Osteocyte (in vitro differentiated cells): ENCODE measurements at places on chromosomes 3 and 15. TPM values are rescaled to one million over a fixed set of nuclear protein-coding genes. Genes with fewer than 3 reads are reported as not detected.

GRCh38 chr15:60121845-60122244, 117.7 kb downstream of the FOXB1 start:
- no peak overlapping the region for H3K4me3 ChIP-seq
- no peaks in the 10 kb centered on the region for H3K4me1 ChIP-seq
- no peak for DNase-seq
- no peaks in the 10 kb centered on the region for H3K36me3 ChIP-seq

GRCh38 chr15:71752604-71753289, 57.6 kb upstream of the NR2E3 start:
- peaks cover 17% of the 10 kb centered on the region for H3K4me1 ChIP-seq
- H3K36me3 ChIP-seq: no peaks in the 10 kb centered on the region

GRCh38 chr3:151421938-151422337, 37.4 kb upstream of the P2RY12 start:
- peaks cover 4% of the 10 kb centered on the region for H3K4me1 ChIP-seq
- H3K27me3 ChIP-seq: no peaks in the 10 kb centered on the region
- no peak overlapping the region for H3K4me3 ChIP-seq
- no peaks in the 10 kb centered on the region for H3K36me3 ChIP-seq
- no peak overlapping the region for H3K27ac ChIP-seq

- peaks cover 19% of the 10 kb centered on the region for H3K36me3 ChIP-seq
- no peaks in the 10 kb centered on the region for H3K27me3 ChIP-seq
- peaks cover 71% of the 10 kb centered on the region for H3K4me1 ChIP-seq
- H3K27ac ChIP-seq: peak overlapping the region; percentile 84
- H3K4me3 ChIP-seq: peak overlapping the region; percentile 99
- no peak for DNase-seq
Observed at GRCh38 chr3:111864821-111865656, 6.0 kb downstream of the PHLDB2 start.

- no peaks in the 10 kb centered on the region for H3K36me3 ChIP-seq
- no peak overlapping the region for H3K27ac ChIP-seq
- no peak overlapping the region for H3K4me3 ChIP-seq
- H3K27me3 ChIP-seq: no peaks in the 10 kb centered on the region
- DNase-seq: no peak
Observed at GRCh38 chr3:50651445-50651844, 23.3 kb upstream of the DOCK3 start.

DNA sequence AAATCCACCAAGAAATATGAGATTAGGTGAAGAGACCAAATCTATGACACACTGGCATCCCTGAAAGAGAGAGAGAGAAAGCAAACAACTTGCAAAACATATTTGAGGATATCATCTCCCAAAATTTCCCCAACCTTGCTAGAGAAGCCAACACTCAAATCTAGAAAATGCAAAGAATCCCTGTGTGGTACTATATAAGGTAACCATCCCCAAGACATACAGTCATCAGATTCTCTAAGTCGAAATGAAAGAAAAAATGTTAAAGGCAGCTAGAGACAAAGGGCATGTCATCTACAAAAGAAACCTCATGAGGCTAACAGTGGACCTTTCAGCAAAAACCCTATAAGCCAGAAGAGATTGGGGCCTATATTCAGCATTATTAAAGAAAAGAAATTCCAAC, 622.1 kb upstream of the LMCD1 start:
- no peaks in the 10 kb centered on the region for H3K4me1 ChIP-seq
- no peaks in the 10 kb centered on the region for H3K36me3 ChIP-seq
- H3K4me3 ChIP-seq: no peak overlapping the region
- no peak for DNase-seq
- no peak overlapping the region for H3K27ac ChIP-seq

DNA sequence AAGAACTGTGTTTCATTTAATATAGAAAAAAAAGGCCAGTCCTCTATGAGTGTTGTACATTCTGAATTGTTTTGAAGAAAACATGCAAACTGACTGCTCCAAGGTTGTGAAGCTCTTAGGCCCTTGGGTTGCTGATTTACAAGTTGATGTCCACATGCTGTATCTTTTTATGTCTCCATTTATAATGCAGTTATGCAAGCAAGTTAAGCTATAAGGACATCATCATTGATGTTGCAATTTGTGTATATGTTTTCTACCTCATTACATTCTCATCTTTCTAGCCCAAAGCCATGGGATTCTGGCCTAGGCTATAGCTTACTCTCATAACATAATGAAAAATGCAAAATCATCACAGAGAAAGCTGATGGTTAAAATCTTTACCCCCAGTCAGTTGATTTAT, 245.7 kb upstream of the AGTR1 start:
- no peak for DNase-seq
- no peak overlapping the region for H3K4me3 ChIP-seq
- H3K36me3 ChIP-seq: no peaks in the 10 kb centered on the region
- H3K4me1 ChIP-seq: peaks cover 1% of the 10 kb centered on the region
- no peaks in the 10 kb centered on the region for H3K27me3 ChIP-seq
- no peak overlapping the region for H3K27ac ChIP-seq

DNA sequence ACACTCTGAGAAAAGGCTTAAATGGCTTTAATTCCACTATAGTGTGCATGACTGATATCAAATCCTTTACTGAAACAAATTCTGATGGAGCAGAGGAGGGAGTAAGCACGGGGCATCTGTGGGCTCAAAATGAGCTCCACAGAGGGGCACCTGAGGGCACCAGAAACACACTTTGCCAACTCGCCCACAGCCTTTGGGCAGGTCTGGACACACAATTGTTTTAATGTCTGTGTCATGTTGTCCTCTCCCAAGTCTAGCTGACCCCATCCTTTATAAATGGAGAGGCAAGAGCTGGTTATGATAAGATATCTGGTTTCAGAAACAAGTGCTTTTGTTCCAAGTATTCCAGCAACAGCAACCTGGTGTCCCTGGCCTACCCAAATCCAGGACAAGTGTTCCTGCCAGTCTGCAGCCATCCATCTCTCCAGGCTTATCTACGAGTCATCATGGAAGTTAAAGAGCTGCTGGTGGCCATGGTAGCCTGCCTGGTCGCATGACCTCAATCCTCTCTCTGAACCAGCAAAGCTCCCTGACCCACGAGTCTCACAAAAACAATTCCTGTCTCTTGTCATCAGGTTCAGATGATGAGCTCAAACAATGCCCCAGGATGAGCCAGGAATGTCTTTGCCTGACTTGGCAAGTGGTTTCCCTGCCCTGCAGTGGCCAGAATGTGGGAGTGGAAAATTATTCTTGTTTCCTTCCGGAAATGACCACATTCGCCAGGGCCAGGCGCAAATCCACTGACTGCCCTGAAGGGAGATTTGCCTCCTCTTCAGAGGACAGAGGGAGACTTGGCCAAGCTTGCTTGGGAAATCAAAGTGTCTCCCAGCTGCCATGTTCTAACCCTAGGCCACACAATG, 64.4 kb upstream of the TPM1 start:
- peaks cover 37% of the 10 kb centered on the region for H3K4me1 ChIP-seq
- H3K27ac ChIP-seq: peak overlapping the region; percentile 88
- DNase-seq: no peak
- H3K4me3 ChIP-seq: no peak overlapping the region
- no peaks in the 10 kb centered on the region for H3K36me3 ChIP-seq

DNA sequence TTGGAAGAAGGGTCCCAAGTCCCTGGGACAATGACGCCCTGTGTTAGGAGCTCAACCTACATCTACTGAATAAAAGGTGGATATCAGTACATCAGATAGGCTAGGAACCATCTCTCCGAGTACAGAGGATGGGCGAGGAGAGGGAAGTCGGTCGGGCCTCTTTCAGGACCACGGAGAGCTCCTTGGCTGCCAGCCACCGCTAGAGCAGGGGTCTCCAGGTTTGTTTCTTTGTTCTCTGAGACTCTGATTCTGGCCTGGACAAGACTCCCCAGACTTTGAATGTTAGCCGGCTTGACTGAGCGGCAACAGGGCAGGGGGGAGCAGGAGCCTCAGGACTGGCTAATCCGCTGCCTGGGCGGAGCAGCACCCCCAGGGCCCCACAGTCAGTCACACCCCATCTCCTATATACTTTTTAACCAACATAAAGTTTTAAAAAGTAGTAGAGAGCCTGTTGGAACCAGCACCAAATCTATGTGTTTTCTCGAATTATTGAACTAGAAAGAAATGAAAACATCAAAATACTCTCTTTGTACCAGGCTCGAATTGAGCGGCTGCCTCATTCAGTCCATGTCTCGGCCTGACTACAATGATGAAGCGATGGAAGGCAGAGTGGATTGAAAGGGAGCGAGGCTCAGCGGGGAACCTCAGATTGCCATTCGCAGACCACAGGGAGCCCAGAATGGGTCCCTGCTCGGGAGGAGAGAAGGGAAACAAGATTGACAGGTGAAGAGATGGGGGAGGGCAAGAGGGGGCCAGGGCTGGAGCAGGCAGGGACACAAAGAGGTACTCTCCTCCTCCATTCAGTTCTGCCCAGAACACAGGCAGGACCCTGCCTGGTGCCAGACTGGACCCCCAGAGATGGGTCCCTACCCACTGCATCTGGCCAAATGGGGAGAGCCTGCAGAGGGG, 131.6 kb downstream of the TPRA1 start:
- peaks cover 36% of the 10 kb centered on the region for H3K27me3 ChIP-seq
- H3K27ac ChIP-seq: no peak overlapping the region
- no peak for DNase-seq

DNA sequence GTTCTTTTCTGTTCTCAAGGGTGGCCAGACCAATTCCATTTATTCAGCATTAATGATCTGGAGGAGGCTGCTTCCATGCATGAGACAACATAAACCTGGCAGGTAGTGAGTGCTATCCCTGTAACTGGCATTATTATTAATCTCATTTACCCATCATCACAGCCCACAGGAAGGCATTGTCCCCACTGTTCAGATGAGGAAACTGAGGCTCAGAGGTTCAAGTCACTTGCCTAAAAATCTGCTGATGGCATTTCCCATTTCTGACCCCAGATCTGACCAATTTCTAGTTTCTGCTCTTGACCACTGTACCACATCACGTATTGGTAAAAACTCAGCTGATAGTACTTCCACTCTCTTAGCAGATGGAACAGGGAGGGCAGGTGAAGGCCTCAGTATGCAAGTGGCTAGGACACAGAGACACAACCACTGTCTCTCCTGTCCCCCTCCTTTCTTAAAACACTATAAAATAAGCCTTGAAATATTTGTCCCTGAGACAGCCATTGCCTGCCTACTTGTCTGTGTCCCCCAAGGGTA, 36.1 kb downstream of the TRANK1 start:
- H3K4me3 ChIP-seq: peak overlapping the region; percentile 67
- no peaks in the 10 kb centered on the region for H3K27me3 ChIP-seq
- peaks cover 23% of the 10 kb centered on the region for H3K4me1 ChIP-seq
- no peaks in the 10 kb centered on the region for H3K36me3 ChIP-seq
- DNase-seq: peak; percentile 27
- peak overlapping the region; percentile 96 for H3K27ac ChIP-seq

DNA sequence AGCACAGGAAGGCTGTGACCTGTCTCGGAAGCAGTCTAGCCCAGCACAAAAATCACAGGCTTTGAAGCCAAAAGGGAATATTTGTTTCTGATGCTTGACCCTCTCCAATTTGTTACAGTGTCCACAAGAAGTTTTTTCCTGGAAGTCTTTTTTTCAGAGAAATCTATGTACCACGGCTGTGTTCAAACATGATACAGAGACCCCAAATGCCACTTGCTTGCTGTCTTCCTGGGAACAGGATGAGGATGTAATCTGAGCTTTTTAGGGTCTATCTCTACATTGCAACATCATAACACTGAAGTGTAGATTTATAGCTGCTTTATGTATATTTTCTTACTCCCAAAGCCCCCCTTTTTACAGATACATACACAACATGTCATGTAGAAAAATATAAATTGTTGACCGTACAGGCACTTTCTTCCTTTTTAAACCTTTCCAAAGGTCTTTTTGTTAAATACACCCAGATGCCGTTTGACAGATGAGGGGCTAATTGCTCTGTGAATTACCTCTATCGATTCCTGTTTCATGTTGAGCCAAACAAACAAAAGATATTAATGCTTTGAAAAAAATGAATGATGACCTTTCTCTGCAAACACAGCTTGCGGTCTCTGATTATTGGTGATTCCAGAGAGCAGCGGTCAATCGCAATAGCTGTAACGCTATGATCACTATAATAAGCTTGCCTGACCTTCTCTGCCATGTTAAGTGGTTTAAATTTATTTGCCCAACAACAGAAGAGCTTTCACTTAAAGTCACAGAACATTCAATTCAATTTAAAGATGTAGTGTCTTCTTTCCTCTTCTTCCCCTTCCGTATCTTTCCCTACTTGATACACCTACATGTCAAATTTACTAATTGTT, 875.9 kb upstream of the NR2F2 start:
- H3K27ac ChIP-seq: peak overlapping the region; percentile 52
- peaks cover 45% of the 10 kb centered on the region for H3K4me1 ChIP-seq
- no peaks in the 10 kb centered on the region for H3K36me3 ChIP-seq

GRCh38 chr3:17407576-17407975, 334.9 kb downstream of the TBC1D5 start:
- H3K36me3 ChIP-seq: peaks cover 9% of the 10 kb centered on the region
- no peak for DNase-seq
- no peak overlapping the region for H3K4me3 ChIP-seq
- H3K27ac ChIP-seq: no peak overlapping the region
- no peaks in the 10 kb centered on the region for H3K4me1 ChIP-seq

GRCh38 chr3:28677581-28677980, 329.0 kb upstream of the AZI2 start:
- H3K27me3 ChIP-seq: peaks cover 19% of the 10 kb centered on the region
- no peak for DNase-seq
- H3K4me3 ChIP-seq: no peak overlapping the region
- no peaks in the 10 kb centered on the region for H3K4me1 ChIP-seq

GRCh38 chr15:63729115-63729884, 104.4 kb downstream of the HERC1 start:
- no peak overlapping the region for H3K27ac ChIP-seq
- H3K4me1 ChIP-seq: peaks cover 2% of the 10 kb centered on the region
- H3K36me3 ChIP-seq: peaks cover 63% of the 10 kb centered on the region
- no peak for DNase-seq
- no peaks in the 10 kb centered on the region for H3K27me3 ChIP-seq
- no peak overlapping the region for H3K4me3 ChIP-seq

DNA sequence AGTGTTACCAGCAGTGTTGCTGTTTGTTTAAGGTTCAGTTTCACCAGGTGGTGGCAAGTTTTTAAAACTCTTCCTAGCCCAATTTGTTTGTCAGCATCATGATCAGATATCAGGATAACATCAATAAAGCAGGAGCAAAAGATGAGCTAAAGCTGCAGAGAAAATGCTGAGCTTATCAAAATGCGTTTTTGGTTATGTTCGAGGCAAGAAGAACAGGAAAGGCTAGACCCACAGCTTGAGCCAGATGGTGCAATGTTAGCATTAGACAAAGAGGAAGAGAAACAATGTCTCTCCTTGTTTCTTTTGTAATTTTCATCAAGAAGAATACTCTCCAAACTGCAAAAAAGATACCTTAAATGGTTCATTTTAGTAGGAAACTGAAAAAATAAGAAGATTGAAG, 66.2 kb downstream of the THRB start:
- H3K4me3 ChIP-seq: no peak overlapping the region
- no peak for DNase-seq
- H3K27me3 ChIP-seq: no peaks in the 10 kb centered on the region
- no peak overlapping the region for H3K27ac ChIP-seq
- peaks cover 5% of the 10 kb centered on the region for H3K4me1 ChIP-seq

The GOLGA6L10 gene
- total RNA-seq: 1.6 and 2.9 TPM in 2 replicates

The KCNH8 gene
- total RNA-seq: 0.18 TPM in 1 of 2 replicates, not detected in the other

The TASOR gene
- total RNA-seq: 60.2 and 65.9 TPM in 2 replicates

The GOLGA8T gene
- 0.94 TPM in 1 of 2 replicates, not detected in the other for total RNA-seq

The PCNP gene
- total RNA-seq: 139 and 144 TPM in 2 replicates

The BTLA gene
- not detected in 2 replicates for total RNA-seq

The TNIK gene
- total RNA-seq: 11.5 and 15.5 TPM in 2 replicates

The PRSS50 gene
- total RNA-seq: not detected in 2 replicates

The TRIM42 gene
- total RNA-seq: not detected in 2 replicates
